ENCODE measurements at places on chromosomes 6 and 20.

GRCh38 chr6:96394727-96395126, 126.9 kb upstream of the UFL1 start:
- DNase-seq = no peak

DNA sequence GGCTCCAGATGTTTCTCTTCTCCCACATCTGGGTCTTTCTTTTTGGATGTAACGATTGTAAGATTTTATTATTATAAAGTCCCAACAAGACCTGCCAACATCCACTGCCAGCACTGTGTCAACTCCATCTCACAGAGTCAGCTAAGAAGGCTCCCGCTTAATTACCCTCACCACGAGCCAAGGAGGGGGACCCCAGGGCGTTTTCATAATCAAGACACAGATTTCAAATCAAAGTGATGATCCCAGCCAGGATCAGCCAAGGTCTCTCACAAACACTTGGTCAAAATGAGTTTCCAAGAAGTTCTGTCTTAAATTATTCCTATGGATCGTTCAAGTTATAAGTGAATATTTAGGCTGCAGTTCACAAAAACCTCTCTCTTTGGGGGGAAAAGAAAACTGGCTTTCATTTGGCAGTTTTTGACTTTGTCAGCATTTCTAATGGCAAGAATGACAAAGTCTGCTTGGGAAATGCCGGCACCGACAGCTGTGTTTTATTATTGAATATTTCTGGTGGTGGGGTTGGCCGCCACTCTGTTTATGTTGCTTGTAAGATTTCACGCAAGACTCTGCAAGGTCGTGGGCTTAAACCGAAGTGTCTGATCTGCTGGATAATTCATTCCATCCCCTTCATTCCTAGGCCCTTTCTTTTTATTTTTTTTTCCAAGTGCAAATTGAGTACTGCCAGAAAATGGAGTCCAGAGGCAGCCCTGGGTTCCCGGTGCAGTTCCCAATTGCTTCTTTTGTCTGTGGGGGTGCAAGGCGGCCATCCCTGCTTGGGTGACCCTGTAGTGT, 170.2 kb upstream of the PMEPA1 start:
- DNase-seq = no peak

DNA sequence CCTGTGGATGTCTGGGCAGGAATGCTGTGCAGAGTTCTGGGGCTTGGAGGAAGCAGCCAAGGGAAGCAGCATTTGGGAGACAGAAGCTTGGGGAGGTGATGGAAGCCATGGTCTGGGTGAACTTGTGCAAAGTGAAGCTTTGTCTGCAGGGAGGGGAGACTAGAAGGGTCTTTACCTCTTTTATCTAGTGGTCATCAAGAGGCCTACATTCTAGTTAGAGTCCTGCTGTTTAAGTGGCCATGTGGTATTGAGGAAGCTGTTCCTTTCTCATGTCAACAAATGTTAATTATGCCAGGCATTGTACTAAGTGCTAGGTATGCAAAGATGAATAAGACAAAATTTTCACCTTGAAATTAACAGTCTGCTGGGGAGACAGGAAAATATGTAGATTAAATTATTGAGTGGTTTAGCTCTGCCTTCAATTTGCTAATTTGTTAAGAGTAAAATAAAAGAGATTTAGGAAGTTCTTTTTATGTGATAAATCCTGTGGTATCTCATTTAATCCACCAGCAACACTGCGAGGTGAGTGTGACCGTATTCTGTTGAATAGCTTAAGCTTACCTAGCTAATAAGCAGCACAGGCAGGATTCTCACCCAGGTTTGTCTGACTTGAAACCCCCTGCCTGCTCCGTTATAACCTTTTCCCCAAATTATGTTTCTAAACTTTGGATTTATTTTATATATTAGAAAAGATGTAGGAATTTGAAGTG, 43.1 kb downstream of the ARID1B start:
- no peak for DNase-seq

- DNase-seq = no peak
Observed at GRCh38 chr6:12115492-12115891, 103.4 kb downstream of the HIVEP1 start.

DNA sequence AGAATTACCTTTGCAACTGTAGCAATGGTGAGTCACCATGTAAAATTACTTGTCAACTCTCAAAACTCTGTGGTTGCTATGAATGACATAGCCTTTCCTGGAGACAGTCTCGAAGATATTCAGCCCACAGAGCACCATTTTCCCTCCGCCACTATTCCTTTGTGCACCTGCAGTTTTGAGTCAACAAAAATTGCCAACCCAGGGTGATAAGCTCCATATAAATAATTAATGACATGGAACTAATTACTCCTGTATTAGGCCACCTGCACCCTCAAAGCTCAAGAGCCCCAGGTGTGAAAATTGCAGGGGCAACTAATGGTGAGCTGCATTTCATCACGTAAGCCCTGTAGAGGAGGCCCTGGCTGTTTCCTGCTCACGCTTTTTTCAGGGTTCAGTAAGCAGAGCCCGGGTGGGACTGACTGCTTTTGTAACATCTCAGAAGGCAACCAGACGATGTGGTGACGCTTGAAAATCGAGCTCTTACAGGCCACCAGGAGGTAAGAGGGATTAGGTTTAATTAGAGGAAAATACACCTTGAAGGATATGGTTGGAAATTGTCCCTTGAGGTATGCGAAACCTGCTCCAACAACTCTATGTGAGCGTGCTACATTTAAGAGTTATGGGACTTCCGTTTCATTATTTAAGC, 70.8 kb downstream of the BMP2 start:
- DNase-seq = no peak

GRCh38 chr6:52389626-52390360, 27.8 kb downstream of the PAQR8 start:
- no peak for DNase-seq

DNA sequence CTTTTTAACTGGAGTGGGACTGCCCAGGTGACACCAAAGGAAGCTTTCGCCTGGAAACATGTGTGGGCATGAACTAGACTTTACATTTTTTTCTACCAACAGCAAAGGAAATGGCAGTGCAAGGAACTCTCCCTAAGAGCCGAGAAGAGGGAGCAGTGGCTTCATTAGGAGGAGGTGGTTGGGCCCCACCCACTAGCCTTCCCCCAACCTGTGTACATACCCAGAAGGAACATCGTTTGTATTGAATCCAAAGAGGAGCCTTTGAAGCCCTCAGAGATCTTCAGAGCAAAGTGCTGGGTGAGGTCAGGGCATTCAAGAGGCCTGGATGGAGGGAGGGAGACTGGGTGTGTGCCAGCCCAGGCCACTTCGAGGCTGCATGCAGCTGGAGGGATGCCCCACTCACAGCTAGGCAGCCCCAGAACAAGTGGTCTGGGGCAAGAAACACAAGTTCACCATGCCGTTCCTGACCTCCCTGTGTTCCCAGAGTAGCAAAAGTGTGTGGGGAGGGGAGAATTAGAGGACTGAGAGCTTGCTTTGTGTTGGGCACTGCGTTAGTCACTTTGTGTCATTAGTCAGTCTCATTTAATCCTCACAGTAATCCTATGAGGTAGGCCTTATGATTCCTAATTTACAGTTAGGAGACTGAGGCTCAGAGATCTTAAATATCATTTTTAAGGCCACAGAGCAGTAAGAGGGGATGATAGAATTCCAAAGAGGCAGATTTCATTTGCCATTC, 191.6 kb upstream of the SUPT3H start:
- DNase-seq = no peak

DNA sequence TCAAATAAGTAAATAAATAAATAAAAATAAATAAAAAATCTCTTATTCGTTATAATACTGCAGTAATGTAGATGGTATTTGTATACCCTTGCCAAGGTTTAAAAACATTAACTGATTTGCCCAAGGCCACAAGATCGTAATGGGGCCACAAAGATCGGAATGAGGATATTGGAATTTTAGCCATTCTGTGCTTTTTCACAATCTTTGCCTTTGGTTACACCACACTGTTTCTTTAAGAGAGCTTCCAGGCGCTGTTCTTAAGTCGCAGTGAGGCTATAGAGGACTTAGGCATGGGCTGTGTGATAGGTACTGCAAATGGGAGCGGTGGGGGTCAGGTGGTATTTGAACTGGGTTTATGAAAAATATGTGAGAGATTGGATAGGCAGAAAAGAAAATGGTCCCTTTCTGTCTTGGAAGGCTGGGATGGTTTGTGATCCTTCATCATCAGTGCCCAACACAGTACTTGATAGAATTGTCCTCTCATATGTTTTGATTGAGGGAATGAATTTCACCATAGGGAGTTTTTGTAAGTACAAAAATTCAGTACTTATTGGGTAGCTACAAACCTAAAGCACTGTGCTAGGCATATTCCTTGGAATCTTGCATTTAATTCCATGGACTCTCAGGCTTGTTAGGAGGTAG, 1.4 kb downstream of the NUS1 start:
- no peak for DNase-seq

DNA sequence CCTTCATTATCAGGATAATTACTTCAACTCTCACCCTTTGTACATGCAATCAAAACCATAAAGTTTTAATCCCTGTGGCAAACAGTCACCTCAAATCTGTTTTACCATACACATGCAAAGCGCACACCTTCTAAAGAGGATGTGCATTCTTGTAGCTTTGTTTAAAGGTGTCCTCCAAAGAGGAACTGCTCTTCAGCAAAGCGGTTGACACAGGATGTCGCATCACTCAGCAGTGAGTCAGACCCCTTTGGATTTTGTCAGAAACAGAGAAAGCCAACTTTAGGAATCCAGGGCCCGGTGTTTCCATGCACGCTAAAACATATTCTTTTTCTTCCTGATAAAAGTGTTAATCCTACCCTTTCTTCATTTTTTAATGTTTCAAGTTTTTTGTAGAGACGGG, 268.3 kb upstream of the ARID1B start:
- DNase-seq = no peak

DNA sequence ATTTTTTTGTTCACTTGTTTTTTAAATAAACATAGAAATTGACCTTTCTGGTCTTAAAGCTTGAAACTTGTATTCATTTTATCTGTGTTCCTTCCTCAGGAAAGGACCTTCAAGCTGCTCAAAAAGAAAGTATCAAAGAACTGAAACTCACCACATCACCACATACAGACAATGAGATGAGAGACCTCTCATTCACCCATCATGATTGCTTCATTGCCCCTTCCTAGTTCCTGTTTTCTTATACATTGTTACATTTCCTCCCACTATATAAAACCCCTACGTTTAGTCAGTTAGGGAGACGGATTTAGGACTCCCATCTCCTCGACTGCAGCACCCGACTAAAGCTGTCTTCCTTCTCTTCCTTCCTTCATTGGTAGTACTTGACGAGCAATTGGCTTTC, 180.5 kb upstream of the OPRM1 start:
- DNase-seq = no peak

GRCh38 chr6:79574630-79575225, 37.5 kb upstream of the LCA5 start:
- no peak for DNase-seq

DNA sequence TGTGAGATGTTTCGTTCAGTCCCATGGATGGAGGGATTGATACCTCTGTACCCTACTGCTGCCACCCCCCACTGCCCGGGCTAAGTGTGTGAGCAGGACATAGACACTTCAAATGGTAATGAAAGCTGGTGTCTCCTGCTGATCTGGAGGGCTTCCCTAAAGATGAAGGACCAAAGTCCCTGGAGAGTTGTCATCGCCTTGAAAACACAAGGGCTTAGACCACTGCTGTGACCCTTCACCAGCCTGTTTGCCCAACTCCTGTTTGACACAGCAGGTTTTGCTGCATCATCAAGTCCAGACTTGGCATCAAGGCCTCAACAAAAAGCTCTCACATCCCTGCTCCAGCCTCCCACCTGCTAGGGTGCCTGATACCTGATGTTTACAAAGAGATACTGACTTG, 57.9 kb upstream of the FAM8A1 start:
- no peak for DNase-seq

DNA sequence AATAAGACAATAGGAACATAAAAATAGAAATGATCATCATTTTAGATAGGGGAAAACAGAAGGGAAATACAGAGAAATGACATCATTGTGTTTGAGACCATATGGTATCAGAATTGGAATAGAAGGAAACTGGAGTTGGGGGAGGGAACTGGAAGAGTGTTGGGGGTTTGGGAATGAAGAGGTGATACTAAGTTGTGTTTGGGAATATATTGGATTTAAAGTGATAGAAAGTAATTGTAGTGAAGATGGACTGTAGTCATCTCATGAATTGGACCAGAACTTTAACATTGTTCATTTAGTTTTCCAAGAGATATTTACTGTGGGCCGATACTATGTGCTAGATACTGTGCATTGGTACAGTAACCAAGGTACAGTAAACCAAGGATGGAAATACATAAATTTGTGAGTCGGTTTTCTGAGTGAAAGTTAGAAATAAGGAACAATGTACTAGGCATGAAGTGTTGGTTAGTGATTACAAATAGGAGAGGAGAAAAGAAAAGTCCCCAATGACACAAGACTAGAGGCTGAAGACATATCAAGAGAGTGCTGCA, 32.3 kb downstream of the KCNQ5 start:
- DNase-seq = no peak

- DNase-seq = no peak
Observed at GRCh38 chr6:141303907-141304306, 828.8 kb upstream of the GJE1 start.

GRCh38 chr20:49593466-49594142, 25.7 kb upstream of the PTGIS start:
- no peak for DNase-seq

DNA sequence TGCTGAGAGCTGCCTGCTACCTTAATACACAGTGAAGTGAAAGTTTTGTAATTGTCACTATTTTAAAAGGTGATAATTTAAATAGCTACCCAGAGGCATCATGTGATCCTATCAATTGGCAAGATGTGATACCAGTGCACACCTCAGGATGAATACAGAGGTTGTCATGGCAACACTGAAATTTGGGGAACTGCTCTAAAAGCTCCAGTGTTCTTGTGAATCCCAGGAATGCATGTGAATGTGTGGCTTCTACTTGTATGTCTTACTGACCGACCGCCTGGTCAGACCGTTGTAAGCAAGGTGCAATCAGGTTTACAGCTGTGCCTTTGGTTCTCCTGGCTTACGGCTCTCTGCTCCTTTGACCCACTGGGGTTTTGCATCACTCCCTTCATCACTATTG, 146.3 kb upstream of the GJE1 start:
- DNase-seq = no peak

Data from activated CD4-positive, alpha-beta T cell treated with anti-CD3 and anti-CD28 coated beads for 24 hours (primary cell).